Inflammatory macrophage treated with lipopolysaccharide for 1 hour (primary cell): ENCODE measurements at places on chromosomes 3 and 15.

DNA sequence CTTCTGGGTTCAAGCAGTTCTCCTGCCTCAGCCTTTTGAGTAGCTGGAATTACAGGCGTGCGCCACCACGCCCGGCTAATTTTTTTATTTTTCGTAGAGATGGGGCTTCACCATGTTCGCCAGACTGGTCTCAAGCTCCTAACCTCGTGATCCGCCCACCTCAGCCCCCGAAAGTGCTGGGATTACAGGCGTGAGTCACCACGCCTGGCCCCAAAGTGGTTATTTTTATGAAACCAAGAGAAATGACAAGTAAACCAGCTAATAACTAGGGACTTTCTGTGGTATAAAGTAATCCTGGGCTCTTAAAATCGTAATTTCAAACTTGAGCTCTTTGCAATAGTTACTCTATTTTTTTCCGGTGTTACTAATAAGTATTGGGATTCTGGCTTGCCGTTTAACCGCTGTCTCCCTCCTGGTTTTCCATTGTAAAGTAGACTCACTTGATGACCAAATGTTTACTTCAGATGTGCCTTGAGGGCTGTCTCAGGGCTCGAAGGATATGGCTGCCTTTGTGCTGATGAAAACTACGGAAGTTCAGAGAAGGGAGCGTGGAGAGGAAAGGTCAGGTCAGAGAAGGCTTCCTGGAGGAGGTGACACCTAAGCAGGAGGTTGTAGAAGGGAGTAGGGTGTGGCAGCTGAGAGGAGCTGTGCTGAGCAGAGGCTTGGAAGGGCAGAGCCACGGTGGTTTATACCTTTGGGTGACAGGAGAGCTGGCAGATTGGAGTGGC is 4.2 kb downstream of the ZSCAN2 start:
- no peak for DNase-seq

- peak; percentile 33 for DNase-seq
These were observed 42.8 kb upstream of the UBE2E1 start for GRCh38 chr3:23762759-23763477.

- no peak for DNase-seq
These were observed 17.5 kb upstream of the NMD3 start for GRCh38 chr3:161203485-161204098.

GRCh38 chr15:71784719-71785118 is 25.6 kb upstream of the NR2E3 start:
- DNase-seq, result no peak

GRCh38 chr3:101194392-101194791 is 126.0 kb downstream of the IMPG2 start:
- DNase-seq, result no peak

- no peak for DNase-seq
These were observed 139.4 kb upstream of the NUDT16 start for GRCh38 chr3:131242201-131242600.

DNA sequence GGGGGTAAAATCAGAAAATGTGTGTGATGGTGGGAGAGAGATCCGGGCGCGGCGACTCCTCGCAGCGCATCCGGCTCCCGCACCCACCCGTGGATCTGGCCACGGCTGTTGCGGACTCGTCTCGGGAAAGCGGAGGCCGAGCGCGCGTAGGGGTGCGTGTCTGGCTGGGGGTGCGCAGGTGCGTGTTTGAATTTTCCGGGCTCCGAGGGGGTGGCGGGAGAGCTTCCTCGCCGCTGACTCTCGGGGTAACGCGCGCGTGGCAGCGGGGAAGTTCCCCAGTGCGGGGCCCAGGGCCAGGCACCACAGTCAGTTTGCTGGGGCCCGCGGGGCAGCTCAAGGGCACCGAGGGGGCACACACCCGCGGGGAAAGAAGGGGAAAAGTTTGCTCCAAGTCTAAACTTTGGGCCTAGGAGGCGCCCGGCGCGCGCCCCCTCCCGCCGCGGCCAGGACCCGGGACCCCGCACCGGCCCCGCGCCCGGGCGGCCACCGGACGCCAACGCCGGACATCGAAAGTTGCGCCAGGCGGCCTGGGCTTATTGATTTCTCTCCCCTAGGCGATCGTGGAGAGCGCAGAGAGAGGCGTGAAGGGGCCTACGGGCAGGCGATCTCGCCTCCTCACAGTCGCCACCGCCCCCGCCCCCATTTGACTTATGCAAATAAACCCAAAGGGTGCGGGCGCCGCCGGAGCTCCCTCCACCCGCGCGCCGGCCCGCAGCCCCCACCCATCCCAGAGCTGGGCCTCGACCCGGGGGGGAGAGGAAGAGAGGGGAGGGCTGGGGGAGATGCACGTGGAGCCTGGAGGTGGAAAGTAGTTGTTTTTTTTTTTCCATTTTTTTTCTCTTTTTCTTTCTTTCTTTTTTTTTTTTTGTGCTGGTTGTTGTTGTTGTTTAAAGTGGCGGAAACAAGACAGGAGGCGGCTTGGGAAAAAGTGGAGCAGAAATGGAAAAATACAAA is 639 bp downstream of the FOXP1 start:
- peak; percentile 22 for DNase-seq

DNA sequence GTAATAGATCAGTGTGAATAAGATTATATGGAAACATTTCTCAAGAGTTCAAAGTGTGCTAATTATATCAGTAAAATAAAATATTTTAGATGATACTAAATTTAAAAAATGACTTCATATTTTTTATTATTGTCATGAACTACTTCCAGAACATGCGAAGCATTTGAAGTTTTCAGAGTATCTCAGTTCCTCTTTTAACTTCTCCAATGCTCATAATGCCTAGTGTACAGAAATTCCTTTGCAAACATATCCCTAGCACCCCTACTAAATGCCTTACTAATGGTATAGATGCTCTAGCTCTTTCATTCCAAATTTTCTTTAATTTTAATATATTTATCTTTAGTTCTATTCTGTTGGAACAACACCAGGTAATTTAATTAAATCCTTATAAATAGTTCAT is 580.4 kb downstream of the CADM2 start:
- DNase-seq, result no peak

GRCh38 chr3:39809181-39809994 is at the start of gene MYRIP:
MYRIP (plus strand) TSS chr3:39809609; CDS start chr3:39900817, 91,208 bp downstream.
- no peak for DNase-seq

- DNase-seq, result peak; percentile 88
These were observed 122.4 kb downstream of the RAP2B start for GRCh38 chr3:153284282-153284938.

- no peak for DNase-seq
These were observed 26.5 kb upstream of the PSMD6 start for GRCh38 chr3:64049832-64050231.
